ENCODE measurements at places on chromosomes 4 and X. TPM values are rescaled to one million over a fixed set of nuclear protein-coding genes. Genes with fewer than 3 reads are reported as not detected.

The ZDHHC15 gene
- total RNA-seq, result 0.26 TPM

The CFI gene
- 45.1 TPM for total RNA-seq

The HMX1 gene
- total RNA-seq, result not detected

The LONRF3 gene
- total RNA-seq, result 2.0 TPM

The SLIT2 gene
- total RNA-seq, result 5.2 TPM

The CFAP299 gene
- not detected for total RNA-seq

The RAB9B gene
- 0.35 TPM for total RNA-seq

The IGSF1 gene
- not detected for total RNA-seq

The NAP1L3 gene
- total RNA-seq, result not detected

The TACR3 gene
- not detected for total RNA-seq

The DCAF4L1 gene
- under 0.01 TPM for total RNA-seq

The GPR50 gene
- total RNA-seq, result 0.18 TPM

The TAF7L gene
- not detected for total RNA-seq

The ADGRG2 gene
- total RNA-seq, result 0.76 TPM

The PARM1 gene
- 1.9 TPM for total RNA-seq

The PRICKLE3 gene
- 22.5 TPM for total RNA-seq

The MAGEB17 gene
- total RNA-seq, result not detected

The IL13RA2 gene
- 0.38 TPM for total RNA-seq

The IL3RA gene
- total RNA-seq, result 5.9 TPM

The YTHDC1 gene
- 46.7 TPM for total RNA-seq

The HELT gene
- total RNA-seq, result not detected

The ATP1B4 gene
- total RNA-seq, result not detected

The CFAP47 gene
- not detected for total RNA-seq

The ANOS1 gene
- total RNA-seq, result 3.8 TPM

The XG gene
- total RNA-seq, result 8.1 TPM

The PRKX gene
- 27.8 TPM for total RNA-seq

The MAGEA10 gene
- total RNA-seq, result not detected

The CXorf49 gene
- total RNA-seq, result not detected

The SUPT20HL1 gene
- total RNA-seq, result not detected

The RAB40A gene
- 0.15 TPM for total RNA-seq

The GYG2 gene
- total RNA-seq, result 1.7 TPM

The RNF175 gene
- total RNA-seq, result not detected

The CT45A10 gene
- total RNA-seq, result not detected

The HTN3 gene
- not detected for total RNA-seq

The PPP4R3C gene
- total RNA-seq, result not detected

The SLC9B1 gene
- total RNA-seq, result not detected

The TMEM156 gene
- 9.6 TPM for total RNA-seq

The CENPI gene
- 1.9 TPM for total RNA-seq

The IL15 gene
- total RNA-seq, result 0.91 TPM

The ARSJ gene
- total RNA-seq, result 5.6 TPM

The SPANXA2 gene
- total RNA-seq, result not detected

The GPRIN3 gene
- total RNA-seq, result 0.83 TPM

The CT45A7 gene
- not detected for total RNA-seq

The GAB3 gene
- total RNA-seq, result 0.61 TPM

The IQCM gene
- not detected for total RNA-seq

The CTAG2 gene
- not detected for total RNA-seq

The STPG2 gene
- not detected for total RNA-seq

The NONO gene
- 227 TPM for total RNA-seq

The TMPRSS11D gene
- total RNA-seq, result 165 TPM

The IL9R gene
- total RNA-seq, result not detected

The FGFR3 gene
- total RNA-seq, result 254 TPM

The CLDN22 gene
- total RNA-seq, result not detected

The UNC5C gene
- 0.95 TPM for total RNA-seq

The MAGEA4 gene
- not detected for total RNA-seq

The ODAPH gene
- total RNA-seq, result not detected

The SOX3 gene
- not detected for total RNA-seq
